CD4-positive, alpha-beta T cell treated with Interleukin-10 for 1 hour (primary cell): ENCODE measurements at places on chromosomes 1 and 21.

GRCh38 chr21:45034556-45035476 is 39.6 kb upstream of the ADARB1 start:
- no peak for DNase-seq

- DNase-seq: no peak
These were observed 229.2 kb downstream of the RHOU start for GRCh38 chr1:228964178-228965089.

GRCh38 chr21:43312751-43313169 is 114.2 kb downstream of the SIK1 start:
- DNase-seq: no peak

GRCh38 chr21:35346697-35347096 is 297.6 kb upstream of the RUNX1 start:
- DNase-seq: no peak

DNA sequence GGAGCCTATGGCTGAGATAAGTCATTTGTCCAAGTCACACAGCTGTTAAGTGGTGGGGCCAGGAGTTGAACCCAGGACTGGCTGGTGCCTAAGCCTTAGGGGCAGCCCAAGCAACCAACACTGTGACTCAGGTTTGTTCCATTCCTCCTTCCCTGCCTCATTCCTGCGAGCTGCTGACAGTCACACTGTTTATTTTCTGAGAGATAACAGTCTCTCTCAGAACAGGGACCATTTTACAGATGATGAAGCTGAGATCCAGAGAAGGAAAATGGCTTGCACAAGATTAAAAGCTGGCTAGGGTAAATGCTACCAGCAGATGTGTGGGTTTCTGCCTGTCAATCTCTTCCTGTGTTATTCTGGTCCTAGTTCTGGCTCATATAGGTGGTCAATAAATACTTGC is 24.3 kb upstream of the TCEA3 start:
- DNase-seq: no peak

- no peak for DNase-seq
These were observed 33.6 kb downstream of the PLPPR4 start for GRCh38 chr1:99297923-99298322.

DNA sequence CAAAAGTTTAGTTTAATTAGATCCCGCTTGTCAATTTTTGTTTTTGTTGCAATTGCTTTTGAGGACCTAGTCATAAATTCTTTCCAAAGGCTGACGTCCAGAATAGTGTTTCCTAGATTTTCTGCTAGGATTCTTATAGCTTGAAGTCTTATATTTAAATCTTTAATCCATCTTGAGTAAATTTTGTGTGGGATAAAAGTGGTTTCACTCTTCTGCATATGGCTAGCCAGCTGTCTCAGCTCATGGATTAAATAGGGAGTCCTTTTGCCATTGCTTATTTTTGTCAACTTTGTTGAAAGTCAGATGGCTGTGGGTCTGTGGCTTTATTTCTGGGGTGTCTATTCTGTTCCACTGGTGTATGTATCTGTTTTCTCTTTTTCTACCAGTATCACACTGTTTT is 801.3 kb upstream of the ADGRL4 start:
- no peak for DNase-seq

DNA sequence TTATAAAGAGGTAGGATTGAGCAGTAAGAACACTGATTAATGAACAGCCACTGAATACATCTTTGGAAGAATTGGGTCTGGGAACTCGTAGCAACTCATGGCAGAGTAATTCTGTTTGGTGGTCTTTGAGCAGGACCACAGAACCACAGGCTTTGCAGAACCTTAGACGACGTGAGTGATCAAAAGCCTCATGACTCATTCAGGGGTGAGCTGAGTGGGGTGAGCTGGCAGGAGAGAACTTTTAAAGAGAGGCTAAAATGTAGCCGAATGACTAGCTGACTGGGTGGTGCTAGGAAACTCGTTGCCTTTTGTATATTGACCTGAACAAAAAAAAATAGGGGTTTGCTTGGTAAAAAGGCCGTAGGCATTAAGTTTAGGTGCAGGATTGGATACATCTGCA is 313.8 kb downstream of the TGFB2 start:
- DNase-seq: no peak

DNA sequence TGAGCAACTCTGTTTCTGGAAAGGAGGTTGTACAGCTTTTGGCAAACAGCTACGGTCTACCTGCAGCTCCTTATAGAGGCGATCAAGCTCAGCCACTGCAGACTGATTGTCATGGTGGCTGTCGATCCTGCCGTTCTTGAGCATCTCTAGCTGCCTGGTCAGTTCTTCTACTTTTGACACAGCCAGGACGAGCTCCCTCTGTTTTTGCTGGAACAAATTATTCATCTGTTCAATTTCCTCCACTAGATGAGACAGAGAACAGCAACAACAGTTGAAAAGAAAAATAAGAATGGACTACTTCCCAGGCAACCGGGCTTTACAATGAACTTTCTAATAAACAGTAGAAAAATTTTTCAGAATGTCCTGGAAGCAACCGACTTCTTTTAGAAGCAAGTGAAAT is 42.5 kb downstream of the TP53BP2 start:
- no peak for DNase-seq

DNA sequence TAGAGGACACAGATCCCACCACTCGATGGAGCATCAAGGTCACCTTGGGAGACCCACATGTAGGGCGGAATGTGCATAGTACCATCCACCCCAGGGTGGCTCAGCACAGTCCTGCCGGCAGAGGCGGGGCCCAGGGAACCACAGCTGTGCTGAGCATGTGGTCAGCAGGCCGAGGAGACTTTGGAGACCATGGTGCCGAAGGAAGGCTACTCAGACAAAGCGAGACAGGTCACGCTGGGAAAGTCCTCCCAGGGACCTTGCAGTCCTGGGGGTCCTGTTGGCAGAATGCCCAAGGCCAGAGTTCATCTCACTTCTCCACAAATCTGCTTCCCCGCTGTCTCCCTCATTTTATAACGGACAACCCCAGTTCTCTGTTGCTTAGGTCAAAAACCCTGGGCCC is 22.5 kb downstream of the WNT3A start:
- DNase-seq: no peak

DNA sequence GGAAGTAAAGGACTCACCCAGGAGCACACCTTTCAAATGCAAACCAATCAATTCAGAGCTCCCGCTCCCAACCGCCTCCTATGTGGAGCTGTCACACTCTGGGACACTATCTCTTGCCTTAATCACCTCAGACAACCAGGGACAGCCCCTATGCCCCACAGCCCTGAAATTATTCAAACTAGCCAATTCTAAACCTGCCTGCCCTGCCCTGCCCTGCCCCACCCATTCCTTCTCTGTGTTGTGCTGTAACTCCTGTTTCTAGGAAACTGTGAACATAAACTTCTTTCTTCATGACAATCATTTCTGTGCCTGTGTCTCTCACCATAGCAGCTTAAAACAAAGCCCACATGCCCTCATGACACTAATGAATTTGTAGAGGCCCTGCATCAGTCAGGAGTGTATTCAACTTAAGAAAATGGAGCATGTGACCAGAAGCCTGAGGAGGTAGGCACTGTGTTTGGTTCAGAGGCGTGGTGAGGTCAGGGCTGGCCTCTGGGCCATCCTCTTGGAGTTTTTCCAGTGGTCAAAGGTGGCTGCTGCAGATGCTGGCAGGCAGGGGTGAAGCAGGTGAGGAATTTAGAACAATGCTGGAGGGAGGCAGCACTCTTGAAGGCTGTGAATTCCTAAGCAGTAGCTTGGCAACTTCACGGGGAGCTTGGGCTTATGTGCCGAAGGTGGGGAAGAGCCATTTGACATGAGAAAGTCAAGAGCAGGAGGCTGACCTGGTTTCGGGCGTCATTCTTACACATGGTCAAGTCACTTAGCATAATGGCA is 74.5 kb downstream of the RHOU start:
- no peak for DNase-seq

GRCh38 chr1:6425658-6426057 is 1.1 kb downstream of the ESPN start:
- DNase-seq: no peak

DNA sequence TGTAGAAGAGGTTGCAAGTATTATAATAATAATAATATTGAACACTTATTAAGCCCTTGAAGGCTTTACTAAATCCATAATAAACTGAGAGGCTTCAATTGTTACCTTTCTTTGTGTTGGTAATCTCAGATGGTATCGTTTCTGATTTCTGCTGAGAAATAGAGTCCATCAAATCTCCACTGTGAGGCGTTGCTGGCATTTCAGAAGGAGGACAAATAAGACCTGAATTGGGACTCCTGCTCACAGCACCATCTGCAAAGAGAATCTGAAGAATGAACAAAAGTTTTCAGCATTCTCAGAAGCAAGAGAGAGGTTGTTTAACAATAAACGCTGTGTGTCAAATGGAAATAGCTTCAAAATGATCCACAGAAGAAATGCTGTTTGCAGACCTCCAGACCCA is 93.7 kb downstream of the WDR3 start:
- no peak for DNase-seq

DNA sequence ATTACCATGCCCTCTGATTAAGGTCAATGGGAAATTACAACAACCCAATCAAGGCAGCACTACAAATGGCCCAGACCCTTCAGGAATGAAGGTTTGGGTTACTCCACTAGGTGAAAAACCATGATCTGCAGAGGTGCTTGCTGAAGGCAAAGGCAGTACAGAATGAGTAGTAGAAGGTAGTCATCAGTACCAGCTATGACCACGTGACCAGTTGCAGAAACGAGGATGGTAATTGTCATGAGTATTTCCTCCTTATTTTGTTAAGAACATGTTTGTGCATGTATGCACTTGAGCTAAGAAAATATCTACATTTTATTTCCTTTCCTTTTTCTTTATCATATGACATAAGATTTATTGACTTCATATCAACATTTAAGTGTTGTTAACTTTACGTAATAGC is 607.1 kb downstream of the KCNT2 start:
- no peak for DNase-seq

DNA sequence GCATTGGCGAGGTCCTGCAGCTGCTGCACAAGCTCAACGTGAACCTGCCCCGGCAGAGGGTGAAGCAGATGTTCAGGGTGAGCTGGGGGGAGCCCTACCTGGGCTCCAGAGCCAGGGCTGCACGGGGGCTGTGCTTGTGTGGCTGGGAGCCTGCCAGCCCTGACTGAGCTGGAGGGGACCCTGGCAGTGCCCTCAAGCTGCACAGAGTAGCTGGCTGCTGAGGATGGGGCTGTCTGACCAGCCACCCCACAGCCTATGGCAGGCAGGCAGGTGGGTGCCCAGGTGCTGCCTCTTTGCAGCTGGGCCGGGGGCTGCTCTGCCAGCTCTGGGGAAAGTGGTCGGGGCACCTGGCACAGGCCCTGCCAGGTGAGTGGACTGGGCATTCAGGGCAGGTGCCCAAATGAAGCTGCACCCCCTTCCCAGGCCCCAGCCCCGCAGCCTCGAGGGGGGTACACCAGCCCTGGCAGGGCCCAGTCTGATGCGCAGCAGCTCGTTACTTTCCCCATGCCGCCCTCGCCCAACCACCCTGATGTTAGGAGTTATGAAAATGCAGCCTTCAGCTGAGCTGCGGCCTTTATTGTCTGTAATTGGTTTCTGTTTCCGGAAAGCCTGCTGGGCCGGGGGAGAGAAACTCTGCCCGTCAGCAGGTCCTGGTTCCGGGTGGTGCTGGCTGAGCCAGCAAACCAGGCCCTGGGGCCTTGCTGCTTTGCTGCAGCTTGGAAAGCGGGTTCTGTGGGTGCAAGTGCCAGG is 4.3 kb downstream of the PLCH2 start:
- no peak for DNase-seq

- no peak for DNase-seq
These were observed 76.6 kb downstream of the HSPA13 start for GRCh38 chr21:14306126-14306907.

- DNase-seq: peak; percentile 36
These were observed 15.9 kb upstream of the IFNAR1 start for GRCh38 chr21:33308586-33309490.

DNA sequence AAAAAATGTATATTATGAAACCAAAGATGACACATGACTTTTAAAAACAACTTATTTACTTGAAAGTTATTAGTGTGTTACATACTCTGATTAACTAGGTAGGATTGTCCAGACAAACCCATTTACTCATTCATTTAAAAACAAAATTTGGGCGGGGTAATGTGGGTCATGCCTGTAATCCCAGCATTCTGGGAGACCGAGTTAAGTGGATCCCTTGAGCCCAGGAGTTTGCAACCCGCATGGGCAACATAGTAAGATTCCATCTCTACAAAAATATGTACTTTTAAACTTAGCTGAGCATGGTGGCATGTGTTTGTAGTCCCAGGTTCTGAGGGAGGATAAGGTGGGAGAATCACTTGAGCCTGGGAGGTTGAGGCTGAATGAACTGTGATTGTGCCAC is 1414.7 kb downstream of the PLA2G4A start:
- DNase-seq: no peak

DNA sequence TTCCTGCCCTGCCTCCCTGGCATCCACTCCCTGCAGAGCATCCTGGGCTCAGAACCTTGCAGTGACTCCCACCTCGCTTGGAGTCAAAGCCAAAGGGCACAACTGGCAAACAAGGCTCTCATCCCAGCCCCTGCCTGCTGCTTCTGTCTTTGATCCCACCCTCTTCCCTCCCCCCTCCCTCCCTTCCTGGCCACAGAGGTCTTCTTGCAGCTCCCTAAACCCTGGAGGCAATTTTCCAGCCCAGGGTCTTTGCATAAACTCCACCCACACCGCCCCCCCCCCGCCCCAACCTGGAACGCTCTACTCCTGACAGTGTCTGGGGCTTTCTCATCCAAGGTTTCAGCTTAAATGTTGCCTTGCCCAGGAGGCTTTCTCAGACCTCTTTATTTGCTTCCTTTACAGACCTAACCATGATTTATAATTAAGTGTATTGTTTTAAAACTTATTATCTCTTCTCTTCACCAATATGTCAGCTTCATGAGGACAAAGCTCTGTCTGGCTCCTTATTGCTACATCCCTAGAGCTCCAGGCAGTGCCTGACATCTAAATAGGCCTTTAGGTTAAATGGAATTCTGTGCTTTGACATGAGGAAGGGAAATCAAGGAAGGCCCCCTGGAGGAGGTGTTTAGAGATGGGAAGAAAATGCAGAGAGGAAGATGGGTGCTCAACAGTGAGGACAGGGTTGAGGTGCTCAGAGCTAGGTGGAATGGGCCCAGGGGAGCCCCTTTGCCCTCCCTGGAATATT is 37.7 kb upstream of the PADI1 start:
- no peak for DNase-seq

- DNase-seq: peak; percentile 29
These were observed 1.3 kb upstream of the RC3H1 start for GRCh38 chr1:174023440-174023839.

DNA sequence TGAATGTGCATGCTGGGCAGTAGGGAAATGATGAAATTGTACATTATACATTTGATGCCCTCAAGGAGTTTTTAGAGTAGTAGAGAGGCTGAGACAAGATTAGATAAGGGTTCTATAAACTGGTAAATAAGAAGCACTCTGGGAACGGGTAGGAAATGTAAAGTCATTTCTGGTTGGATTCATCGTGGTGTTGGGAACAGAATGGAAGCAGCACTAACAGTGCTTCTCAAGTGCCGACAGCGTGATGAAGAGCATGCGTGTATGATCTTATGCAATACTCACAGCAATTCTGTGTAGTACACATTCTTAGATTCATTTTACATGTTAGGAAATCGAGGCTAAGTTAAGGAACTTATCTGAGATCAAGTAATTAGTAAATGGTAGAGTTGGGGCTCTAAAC is 45.9 kb downstream of the GPR88 start:
- no peak for DNase-seq
